Naive thymus-derived CD8-positive, alpha-beta T cell (primary cell): ENCODE measurements at places on chromosomes 6 and 20. TPM values are rescaled to one million over a fixed set of nuclear protein-coding genes. Genes with fewer than 3 reads are reported as not detected.
A peak's percentile ranks its signal among the peaks of the same experiment; 100 is the strongest.

DNA sequence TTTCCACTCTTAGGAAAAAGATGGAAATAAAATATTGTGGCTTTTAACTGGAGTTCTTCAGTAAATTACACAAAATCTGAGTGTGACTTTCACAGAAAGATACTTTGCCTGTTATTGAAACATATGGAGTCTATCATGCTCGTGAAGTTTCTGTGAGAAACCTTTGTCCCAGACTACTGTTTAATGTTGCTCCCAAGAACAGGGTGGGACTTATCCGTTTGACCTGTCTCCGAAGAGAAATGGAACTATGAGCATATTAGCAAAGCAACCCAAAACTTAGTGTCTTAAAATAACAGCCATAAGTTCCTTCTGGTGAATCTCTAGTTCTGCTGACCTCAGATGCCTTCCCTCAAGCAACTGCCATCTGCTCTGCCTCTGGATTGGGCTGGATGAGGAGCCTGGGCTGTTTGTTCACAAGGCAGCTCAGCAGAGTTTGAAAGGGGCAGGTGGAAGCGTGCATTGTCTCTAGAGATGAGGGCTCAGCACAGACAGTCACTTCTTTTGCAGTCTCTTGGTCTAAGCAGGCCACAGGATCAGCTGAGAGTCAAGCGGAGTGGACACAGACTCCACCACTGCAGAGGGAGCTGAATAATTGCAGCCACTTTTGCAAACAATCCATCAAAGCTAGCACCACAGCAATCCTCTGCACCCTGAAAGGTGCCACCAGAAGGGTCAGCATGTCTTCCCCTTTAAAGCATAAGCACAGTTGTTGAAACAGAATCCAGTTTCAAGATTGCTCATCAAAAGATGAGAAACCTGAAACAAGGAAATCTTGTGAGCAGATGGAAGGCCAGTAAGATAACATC, 52.8 kb downstream of the MYB start:
- peaks cover 8% of the 10 kb centered on the region for H3K4me1 ChIP-seq
- peak overlapping the region; percentile 52 for H3K27ac ChIP-seq
- H3K36me3 ChIP-seq = no peaks in the 10 kb centered on the region
- H3K4me3 ChIP-seq = no peak overlapping the region
- no peaks in the 10 kb centered on the region for H3K27me3 ChIP-seq

DNA sequence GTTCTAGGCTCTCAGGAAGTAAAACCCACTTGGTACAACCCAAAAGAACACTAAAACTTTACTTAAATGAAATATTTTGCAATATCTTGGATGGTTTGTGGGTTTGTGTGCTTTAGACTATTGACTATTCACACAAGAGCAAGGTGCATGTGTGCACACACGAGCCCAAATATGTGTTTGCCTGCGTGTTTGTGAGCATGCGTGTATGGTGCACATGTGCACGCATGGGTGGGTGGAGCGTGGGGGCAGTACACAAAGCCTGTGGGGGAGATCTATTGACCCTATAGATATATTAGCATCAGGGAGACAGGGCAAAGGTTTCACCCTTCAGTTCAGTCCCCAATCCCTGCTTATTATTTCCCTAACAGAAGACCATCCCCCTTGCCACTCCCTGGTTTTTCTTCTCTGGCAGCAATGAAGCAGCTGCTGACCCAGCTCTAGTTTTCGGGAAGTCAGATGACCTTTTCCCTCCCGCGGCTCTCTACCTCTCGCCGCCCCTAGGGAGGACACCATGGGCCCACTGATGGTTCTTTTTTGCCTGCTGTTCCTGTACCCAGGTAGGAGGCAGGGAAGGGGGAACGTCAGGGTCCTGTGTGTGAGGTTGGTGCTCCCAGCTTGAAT, at the start of gene C2:
Gene C2 (plus strand): TSS at position 476 of the 621 bp plus-strand sequence. CDS start 36 bp downstream, at position 512.
- no peak within 1 kb of the TSS for H3K27ac ChIP-seq
- H3K36me3 ChIP-seq = no peaks in the 10 kb centered on the region
- H3K4me1 ChIP-seq = no peaks in the 10 kb centered on the region
- H3K27me3 ChIP-seq = no peaks in the 10 kb centered on the region

GRCh38 chr6:44250718-44251123, 3.8 kb downstream of the HSP90AB1 start:
- H3K4me3 ChIP-seq = no peak overlapping the region
- no peak for DNase-seq
- H3K27ac ChIP-seq = peak overlapping the region; percentile 27
- peaks cover 3% of the 10 kb centered on the region for H3K27me3 ChIP-seq
- peaks cover 82% of the 10 kb centered on the region for H3K4me1 ChIP-seq

GRCh38 chr20:38674765-38675133, 49.5 kb upstream of the SLC32A1 start:
- H3K4me3 ChIP-seq = peak overlapping the region; percentile 68
- DNase-seq = no peak
- peaks cover 5% of the 10 kb centered on the region for H3K27me3 ChIP-seq
- H3K4me1 ChIP-seq = peaks cover 18% of the 10 kb centered on the region
- H3K36me3 ChIP-seq = no peaks in the 10 kb centered on the region

DNA sequence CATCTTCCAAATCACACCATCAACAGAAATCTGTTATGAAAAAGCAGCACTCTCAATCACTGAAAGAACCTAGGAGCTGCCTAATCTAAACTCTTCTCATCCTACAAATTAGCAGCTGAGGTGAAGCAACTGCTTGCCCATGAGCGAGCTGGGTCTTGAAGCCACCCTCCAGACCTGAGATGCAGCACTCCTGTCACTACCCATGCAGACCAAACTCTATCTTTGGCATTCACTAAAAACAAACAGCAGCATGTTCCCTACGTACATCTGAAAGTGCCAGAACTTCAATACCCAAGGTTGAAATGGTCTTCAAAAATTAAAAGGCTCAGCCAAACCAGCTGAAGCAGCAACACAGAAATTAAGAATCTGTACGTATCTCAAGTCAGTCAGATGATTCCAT, 14.3 kb downstream of the ADNP start:
- peak overlapping the region; percentile 72 for H3K27ac ChIP-seq
- peaks cover 90% of the 10 kb centered on the region for H3K4me1 ChIP-seq
- no peaks in the 10 kb centered on the region for H3K27me3 ChIP-seq
- H3K4me3 ChIP-seq = peak overlapping the region; percentile 67

DNA sequence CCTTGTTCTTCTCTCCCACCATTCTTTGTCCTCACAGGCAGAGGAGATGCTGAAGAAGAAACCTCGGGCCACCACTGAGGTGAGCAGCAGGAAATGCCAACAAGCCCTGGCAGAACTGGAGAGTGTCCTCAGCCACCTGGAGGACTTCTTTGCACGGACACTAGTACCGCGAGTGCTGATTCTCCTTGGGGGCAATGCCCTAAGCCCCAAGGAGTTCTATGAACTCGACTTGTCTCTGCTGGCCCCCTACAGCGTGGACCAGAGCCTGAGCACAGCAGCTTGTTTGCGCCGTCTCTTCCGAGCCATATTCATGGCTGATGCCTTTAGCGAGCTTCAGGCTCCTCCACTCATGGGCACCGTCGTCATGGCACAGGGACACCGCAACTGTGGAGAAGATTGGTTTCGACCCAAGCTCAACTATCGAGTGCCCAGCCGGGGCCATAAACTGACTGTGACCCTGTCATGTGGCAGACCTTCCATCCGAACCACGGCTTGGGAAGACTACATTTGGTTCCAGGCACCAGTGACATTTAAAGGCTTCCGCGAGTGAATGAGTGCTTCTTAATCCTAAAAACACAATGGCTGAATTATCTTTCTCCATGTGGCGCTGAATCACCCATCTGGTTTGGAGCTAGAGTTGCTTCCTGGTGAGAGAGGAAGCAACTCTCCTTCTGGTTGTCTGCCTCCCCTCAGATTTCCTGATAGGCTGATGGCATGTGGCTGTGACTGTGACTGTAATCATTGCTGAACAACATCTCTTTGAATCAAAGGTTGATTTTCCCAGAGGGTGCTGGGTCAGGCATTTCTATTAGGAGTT, 4.6 kb downstream of the MAD2L1BP start:
- H3K27ac ChIP-seq = peak overlapping the region; percentile 41
- no peak for DNase-seq
- H3K27me3 ChIP-seq = no peaks in the 10 kb centered on the region
- H3K36me3 ChIP-seq = peaks cover 12% of the 10 kb centered on the region
- peak overlapping the region; percentile 37 for H3K4me3 ChIP-seq
- H3K4me1 ChIP-seq = peaks cover 27% of the 10 kb centered on the region

GRCh38 chr20:5919626-5920544, 30.4 kb downstream of the TRMT6 start:
- peaks cover 11% of the 10 kb centered on the region for H3K4me1 ChIP-seq
- H3K4me3 ChIP-seq = no peak overlapping the region
- DNase-seq = no peak
- no peaks in the 10 kb centered on the region for H3K36me3 ChIP-seq

DNA sequence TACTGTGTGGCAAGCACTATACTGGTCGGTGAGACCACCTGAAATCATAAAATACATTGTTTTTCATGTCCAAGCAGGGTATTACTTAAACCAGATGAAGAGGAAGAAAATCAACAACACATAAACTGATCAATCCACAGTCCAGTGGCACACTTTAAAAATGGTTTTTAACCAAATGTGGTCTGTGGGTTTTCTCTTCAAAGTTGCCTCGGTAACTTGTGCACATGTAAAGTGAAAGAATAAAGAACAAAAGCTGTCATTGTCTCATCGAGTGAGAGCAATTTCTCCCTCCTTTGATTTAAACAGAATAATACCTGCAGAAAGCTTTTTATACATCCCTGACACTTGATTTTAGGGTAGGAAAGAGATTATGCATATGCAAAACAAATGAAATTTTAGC, 3.7 kb downstream of the FLRT3 start:
- no peaks in the 10 kb centered on the region for H3K36me3 ChIP-seq
- no peaks in the 10 kb centered on the region for H3K27me3 ChIP-seq
- H3K4me1 ChIP-seq = no peaks in the 10 kb centered on the region

GRCh38 chr6:7311917-7312615, 933 bp downstream of the SSR1 start:
- no peaks in the 10 kb centered on the region for H3K27me3 ChIP-seq
- peak overlapping the region; percentile 97 for H3K4me3 ChIP-seq
- H3K4me1 ChIP-seq = peaks cover 57% of the 10 kb centered on the region
- DNase-seq = no peak
- peak overlapping the region; percentile 88 for H3K27ac ChIP-seq

GRCh38 chr6:31687860-31688693, 7.2 kb upstream of the LY6G5C start:
- no peak overlapping the region for H3K4me3 ChIP-seq
- peaks cover 8% of the 10 kb centered on the region for H3K4me1 ChIP-seq
- no peaks in the 10 kb centered on the region for H3K27me3 ChIP-seq
- H3K27ac ChIP-seq = peak overlapping the region; percentile 15

DNA sequence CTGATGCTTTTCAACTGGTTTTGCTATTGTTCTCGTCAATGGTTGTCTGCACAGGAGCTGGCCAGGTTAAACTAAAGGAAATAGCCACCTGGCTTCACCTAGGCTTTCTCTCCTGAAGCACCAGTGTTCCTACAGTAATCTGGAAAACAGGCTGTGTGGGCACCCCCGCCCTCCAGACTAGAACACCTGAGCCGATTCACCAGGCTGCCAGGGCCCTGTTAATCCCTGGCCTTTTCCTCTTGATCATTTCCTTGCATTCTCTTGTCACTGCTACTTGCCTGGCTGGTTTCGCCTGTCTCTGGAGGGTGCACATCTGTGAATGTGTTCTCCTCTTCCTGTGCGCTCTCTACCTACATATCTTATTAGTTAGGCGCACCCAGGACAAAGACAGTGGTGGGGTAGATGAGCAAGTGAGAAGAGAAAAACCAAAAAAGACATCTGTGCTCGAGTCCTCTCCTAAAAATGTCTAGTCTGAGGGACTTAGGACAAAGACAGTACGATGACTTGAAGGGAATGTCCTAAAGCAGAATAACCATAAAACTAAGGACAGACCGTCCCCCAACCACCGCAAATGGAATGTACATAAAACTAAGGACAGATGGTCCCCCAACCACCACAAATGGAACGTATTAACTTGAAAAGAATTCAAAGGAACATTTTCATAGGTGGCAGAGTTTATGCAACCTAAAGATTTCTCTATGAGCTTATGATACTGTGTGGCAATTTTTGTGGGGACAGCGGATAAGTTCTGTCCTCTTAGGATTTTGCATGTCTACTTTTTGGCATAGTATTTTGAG, 45.9 kb upstream of the EMILIN3 start:
- H3K27me3 ChIP-seq = no peaks in the 10 kb centered on the region
- peaks cover 49% of the 10 kb centered on the region for H3K36me3 ChIP-seq
- no peak overlapping the region for H3K4me3 ChIP-seq
- no peak overlapping the region for H3K27ac ChIP-seq

DNA sequence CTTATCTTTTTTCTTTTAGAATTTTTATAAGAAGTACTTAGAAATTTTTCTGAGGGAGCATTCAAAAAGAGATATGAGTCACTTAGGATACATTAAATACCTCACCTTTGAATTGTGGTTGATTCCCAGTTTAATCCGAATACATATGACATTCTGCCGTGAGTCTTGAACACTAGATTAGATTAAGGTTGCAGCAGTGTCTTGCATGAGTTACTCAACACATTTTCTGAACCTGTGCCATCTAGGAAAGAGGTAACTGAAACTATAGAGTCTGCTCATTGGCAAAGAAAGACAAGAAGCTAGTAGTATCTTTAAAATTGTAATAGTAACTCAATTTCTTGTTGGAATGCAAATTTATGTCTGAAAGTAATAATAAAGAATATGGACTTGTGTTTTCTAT, 14.9 kb downstream of the PEX3 start:
- H3K36me3 ChIP-seq = peaks cover 62% of the 10 kb centered on the region
- no peak for DNase-seq
- no peaks in the 10 kb centered on the region for H3K27me3 ChIP-seq
- no peak overlapping the region for H3K4me3 ChIP-seq
- H3K27ac ChIP-seq = no peak overlapping the region

Gene CST1
- not detected for total RNA-seq

Gene DDX27
- total RNA-seq = 65.1 TPM

Gene NKX2-4
- not detected for total RNA-seq

Gene OPRM1
- not detected for total RNA-seq

Gene RRAGD
- total RNA-seq = 3.5 TPM

Gene SAPCD1
- total RNA-seq = 1.6 TPM

Gene PBOV1
- not detected for total RNA-seq
